ENCODE measurements at places on chromosomes 2 and 18. TPM values are rescaled to one million over a fixed set of nuclear protein-coding genes. Genes with fewer than 3 reads are reported as not detected.
A peak's percentile ranks its signal among the peaks of the same experiment; 100 is the strongest.

Gene CMPK2
- total RNA-seq = 0.58 TPM

Gene PTPRN
- total RNA-seq = not detected

Gene POTEI
- 0.48 TPM for total RNA-seq

Gene ROCK1
- 37.8 TPM for total RNA-seq

Gene LONRF2
- not detected for total RNA-seq

Gene PRSS56
- total RNA-seq = not detected

Gene SCN9A
- 11.8 TPM for total RNA-seq

Gene SERPINB13
- total RNA-seq = not detected

GRCh38 chr2:44526352-44526751 is 164.6 kb downstream of the CAMKMT start:
- H3K4me3 ChIP-seq = no peak overlapping the region
- H3K27ac ChIP-seq = no peak overlapping the region
- DNase-seq = no peak
- H3K4me1 ChIP-seq = peaks cover 12% of the 10 kb centered on the region
- no peaks in the 10 kb centered on the region for H3K27me3 ChIP-seq
- H3K36me3 ChIP-seq = no peaks in the 10 kb centered on the region

DNA sequence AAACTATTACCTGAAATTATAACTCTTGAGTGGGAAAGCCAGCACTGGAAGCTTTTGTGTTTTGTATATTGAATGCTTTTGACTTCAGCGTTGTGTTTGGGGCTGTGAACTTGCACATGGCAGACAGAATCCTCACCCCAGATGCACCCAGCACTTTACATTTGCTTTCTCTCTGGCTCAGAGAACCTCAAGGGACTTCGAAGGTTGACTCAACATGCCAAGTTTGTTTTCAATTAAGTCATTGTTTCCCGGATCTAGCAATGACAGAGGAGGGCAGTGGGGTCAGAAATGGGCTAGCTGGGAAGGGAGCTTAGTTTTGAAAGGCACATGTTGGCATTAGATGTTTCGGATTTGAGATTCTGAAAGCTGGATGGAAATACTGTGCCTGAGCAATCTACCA is 22.4 kb downstream of the TET3 start:
- no peak overlapping the region for H3K27ac ChIP-seq
- no peaks in the 10 kb centered on the region for H3K27me3 ChIP-seq
- peaks cover 15% of the 10 kb centered on the region for H3K36me3 ChIP-seq
- H3K4me1 ChIP-seq = peaks cover 18% of the 10 kb centered on the region
- no peak for DNase-seq
- no peak overlapping the region for H3K4me3 ChIP-seq

GRCh38 chr18:51191128-51191717 is 6.3 kb downstream of the MEX3C start:
- no peak overlapping the region for H3K27ac ChIP-seq
- peaks cover 1% of the 10 kb centered on the region for H3K36me3 ChIP-seq
- peaks cover 51% of the 10 kb centered on the region for H3K4me1 ChIP-seq

GRCh38 chr2:174247474-174248186 is 702 bp downstream of the OLA1 start:
- H3K27ac ChIP-seq = peak overlapping the region; percentile 92
- peak; percentile 70 for DNase-seq
- H3K4me3 ChIP-seq = peak overlapping the region; percentile 84

DNA sequence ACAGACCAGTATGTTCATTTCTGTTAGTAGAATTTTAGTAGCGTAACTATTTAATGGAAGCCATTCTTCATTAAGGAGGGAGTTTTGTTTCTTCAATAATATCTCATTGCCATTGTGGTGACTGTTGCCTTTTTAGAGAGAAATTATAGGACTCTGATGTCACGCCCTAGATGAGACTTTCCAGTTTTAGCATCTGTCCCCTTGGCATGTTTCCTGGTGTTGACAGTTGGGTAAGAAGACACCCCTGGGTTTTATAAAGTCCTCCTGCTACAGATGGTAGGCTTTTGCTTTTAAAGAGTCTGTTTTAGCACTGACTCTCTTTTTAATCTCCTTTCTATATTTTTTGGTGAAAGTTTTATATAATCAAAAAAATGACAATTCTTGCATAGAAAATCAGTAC is 41.9 kb downstream of the KCNJ3 start:
- no peaks in the 10 kb centered on the region for H3K4me1 ChIP-seq
- H3K27me3 ChIP-seq = no peaks in the 10 kb centered on the region
- no peak for DNase-seq

GRCh38 chr2:56741601-56742102 is 557.9 kb downstream of the CCDC85A start:
- H3K27ac ChIP-seq = no peak overlapping the region
- peak; percentile 18 for DNase-seq
- H3K4me3 ChIP-seq = no peak overlapping the region
- H3K27me3 ChIP-seq = no peaks in the 10 kb centered on the region
- no peaks in the 10 kb centered on the region for H3K36me3 ChIP-seq
- no peaks in the 10 kb centered on the region for H3K4me1 ChIP-seq

- H3K27me3 ChIP-seq = no peaks in the 10 kb centered on the region
- no peaks in the 10 kb centered on the region for H3K36me3 ChIP-seq
- no peaks in the 10 kb centered on the region for H3K4me1 ChIP-seq
- no peak for DNase-seq
- H3K4me3 ChIP-seq = no peak overlapping the region
Measured at GRCh38 chr2:191204433-191204832, 40.8 kb upstream of the MYO1B start.

GRCh38 chr18:47100212-47100831 is 50.0 kb downstream of the HDHD2 start:
- no peak overlapping the region for H3K27ac ChIP-seq
- no peak overlapping the region for H3K4me3 ChIP-seq
- peak; percentile 44 for DNase-seq
- H3K36me3 ChIP-seq = peaks cover 1% of the 10 kb centered on the region
- H3K27me3 ChIP-seq = no peaks in the 10 kb centered on the region

DNA sequence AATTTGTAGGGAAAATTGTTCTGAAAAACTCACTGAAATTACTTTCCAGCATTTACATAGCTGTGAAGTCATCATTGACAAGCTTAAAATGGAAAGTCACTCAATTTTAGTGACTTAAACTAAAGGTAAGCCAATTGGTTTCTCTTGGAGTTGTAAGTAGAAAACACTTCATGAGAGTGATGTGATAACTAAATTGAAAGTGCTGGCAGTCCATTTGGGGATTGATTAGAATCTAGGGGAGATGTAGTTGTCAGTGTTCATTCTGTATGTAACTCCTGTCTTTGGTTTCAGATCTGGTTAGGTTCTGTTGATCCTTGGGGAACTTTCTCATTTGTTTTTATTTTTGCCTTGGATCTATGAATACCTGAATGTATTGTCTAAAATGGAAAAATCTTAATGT is 53.8 kb downstream of the COX7A2L start:
- H3K4me1 ChIP-seq = no peaks in the 10 kb centered on the region
- peaks cover 86% of the 10 kb centered on the region for H3K36me3 ChIP-seq
- no peaks in the 10 kb centered on the region for H3K27me3 ChIP-seq
- no peak overlapping the region for H3K27ac ChIP-seq

DNA sequence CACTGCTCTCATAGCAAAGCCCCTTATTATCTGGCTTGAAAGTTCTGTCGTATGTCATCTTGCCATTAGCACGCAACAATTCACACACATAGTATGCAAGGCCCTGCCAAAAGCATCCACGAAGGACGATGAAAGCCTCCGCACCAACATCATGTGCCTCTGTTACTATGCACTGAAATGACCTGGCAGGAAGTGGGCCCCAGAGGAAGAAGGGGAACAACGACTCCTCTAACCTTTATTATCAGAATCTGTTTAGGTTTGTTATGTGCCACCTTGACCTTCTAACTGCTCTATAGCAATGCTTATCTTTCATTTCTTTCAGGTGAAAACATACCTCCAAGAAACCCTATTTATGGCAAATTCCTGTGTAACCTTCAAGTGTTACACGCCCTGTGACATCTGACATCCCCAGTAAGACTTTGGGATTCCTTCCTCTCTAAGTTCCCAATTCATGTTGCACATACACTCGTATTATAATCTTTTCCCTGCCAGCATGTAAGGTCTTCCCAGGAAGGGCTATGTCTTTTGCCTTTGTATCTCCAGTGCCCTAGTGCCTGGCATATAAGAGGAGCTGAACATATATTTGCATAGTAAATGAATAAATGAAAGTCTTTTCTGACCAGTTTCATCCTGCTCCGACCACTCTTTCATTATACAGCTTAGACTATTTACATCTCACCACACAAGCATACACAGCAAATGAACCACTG is 7.0 kb upstream of the NDUFV2 start:
- no peak overlapping the region for H3K4me3 ChIP-seq
- peak; percentile 87 for DNase-seq
- peak overlapping the region; percentile 93 for H3K27ac ChIP-seq
- no peaks in the 10 kb centered on the region for H3K36me3 ChIP-seq
- H3K4me1 ChIP-seq = peaks cover 64% of the 10 kb centered on the region
- no peaks in the 10 kb centered on the region for H3K27me3 ChIP-seq

- H3K4me3 ChIP-seq = no peak overlapping the region
- no peak for DNase-seq
- H3K36me3 ChIP-seq = no peaks in the 10 kb centered on the region
- no peak overlapping the region for H3K27ac ChIP-seq
Measured at GRCh38 chr18:29749704-29750103, 1292.8 kb downstream of the DSC3 start.

GRCh38 chr2:133417415-133417814 is 150.8 kb downstream of the NCKAP5 start:
- peak; percentile 9 for DNase-seq
- no peaks in the 10 kb centered on the region for H3K27me3 ChIP-seq
- H3K36me3 ChIP-seq = no peaks in the 10 kb centered on the region

DNA sequence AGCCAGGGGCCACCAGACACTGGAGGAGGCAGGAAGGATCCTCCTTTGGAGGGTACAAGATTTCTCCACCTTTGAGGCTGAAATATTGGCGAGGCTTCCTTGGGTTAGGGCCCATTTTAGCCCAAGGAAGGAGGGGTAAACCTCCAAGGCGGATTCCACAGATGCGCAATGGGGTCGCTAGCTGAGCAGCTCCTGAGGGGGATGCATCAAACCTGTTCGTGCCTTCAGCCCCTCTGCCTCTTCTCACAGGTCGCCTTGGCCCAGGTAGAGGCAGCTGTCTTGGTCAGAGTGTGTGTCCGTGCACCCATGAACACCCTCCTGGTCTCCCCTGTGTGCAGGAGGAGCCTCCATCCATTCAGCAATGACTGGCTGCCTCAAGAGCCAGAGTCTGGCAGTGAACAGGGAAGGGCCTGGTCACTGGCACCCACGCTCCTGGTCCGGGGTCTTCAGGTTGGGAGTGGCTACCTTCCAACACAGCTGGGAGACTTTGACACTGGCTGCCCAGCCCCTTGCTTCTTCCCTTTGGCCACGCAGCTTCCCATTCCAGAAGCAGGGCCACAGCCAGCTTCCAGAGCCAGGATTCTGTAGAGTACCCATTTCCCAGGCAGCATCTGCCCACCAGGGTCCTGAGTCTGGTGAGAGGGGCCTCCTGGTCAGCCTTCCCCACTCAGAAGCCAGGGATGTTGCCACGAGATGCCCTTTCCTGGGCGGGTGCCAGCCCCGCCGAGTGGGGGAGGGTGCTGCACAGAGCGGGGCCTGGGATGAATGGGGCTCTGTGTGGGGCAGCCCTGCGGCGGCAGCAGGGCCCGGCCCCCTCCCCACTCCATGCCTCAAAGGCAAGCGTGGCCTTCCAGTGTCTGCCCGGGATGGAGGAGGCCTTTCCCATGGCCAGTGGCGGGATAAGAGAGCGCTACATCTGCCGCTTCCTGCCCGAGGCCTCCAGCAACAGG is 95.8 kb upstream of the GPC1 start:
- H3K27ac ChIP-seq = no peak overlapping the region
- DNase-seq = no peak
- H3K4me1 ChIP-seq = no peaks in the 10 kb centered on the region
- H3K4me3 ChIP-seq = no peak overlapping the region
- peaks cover 10% of the 10 kb centered on the region for H3K27me3 ChIP-seq
